ENCODE measurements at places on chromosomes 1 and 21.

DNA sequence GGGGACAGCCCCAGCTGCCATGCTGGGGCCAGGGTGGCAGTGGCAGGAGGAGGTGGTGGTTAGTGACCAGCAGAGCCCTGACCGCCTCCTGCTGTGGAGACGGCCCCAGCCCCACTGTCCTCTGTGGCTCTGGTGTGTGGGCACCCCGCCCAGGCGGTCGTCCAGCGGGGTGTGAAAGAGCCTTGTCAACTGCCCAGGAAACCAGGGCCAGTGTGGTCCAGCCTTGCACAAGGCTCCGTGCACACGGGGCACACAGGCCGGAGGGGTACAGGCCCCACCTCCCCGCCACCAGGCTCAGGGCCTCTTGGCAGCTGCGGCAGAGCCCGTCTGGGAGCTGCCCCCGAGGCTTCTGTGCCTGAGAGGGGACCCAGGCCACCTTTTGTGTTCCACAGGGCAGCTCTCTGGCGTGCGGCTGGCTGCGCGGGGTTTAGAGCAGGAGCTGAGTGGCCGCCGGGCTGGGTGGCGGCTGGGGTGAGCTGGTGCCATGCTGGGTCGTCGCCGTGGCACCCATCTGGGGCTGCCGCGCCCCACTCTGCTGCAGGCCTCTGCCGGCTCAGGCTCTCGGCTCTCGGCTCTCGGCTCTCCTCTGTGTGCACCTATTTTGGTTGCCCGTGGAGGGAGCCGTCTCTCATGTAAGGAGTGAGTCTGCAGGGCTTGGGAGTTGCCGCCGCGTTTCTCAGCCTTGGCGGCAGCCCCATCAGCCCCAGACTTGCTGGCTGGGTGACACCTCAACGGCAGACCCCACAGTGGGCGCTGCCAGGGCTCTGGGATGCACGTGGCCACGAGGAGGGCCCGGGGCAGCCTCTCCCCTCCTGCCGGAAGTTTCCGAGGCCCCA, 36.1 kb downstream of the SLX9 start:
- DNase-seq = no peak

GRCh38 chr1:100816049-100816448, 78.6 kb downstream of the EXTL2 start:
- no peak for DNase-seq

DNA sequence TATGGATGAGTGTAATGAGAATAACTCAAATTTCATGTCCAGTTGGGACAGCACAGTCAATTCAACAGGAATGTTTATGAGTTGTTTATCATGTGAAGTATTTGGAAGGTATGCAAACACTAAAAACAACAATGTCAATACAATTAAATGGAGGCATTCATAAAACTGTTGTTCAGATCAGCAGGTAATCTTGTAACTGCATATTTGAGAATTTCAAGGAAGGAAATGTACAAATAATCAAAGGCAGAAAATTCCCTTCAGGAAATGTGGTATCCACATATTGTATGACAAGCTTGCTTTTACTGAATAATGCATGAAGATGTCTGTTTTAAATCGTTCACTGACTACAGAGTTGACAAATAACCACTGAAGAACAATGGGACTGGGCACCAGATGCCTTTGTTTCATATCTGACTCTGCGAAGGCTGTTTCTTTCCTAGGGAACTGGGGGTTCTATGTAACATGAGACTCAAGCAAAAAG, 198.3 kb downstream of the LTN1 start:
- no peak for DNase-seq

GRCh38 chr1:165628147-165628822, 2.7 kb upstream of the MGST3 start:
- DNase-seq = no peak
